ENCODE measurements at places on chromosomes 6 and 20.

DNA sequence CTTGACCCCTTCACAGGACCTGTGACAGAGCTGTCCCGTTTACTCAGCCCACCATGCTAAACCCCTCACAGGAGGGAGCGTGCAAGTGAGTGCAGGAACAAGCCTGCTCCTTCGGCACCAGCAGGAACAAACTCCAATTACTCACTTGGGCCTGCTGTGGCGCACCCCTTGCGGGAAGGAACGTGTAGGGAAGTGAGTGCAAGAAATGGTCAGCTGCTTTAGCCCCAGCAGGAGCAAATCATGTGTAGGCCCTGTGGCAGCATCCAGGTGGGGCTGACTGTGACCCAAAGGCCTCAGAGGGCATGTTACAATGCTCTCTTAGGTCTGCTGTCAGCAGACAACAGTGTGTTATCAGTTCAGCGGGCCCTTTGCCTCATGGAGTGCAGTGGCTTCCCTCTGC, 574.4 kb downstream of the PRKN start:
- DNase-seq, result no peak

DNA sequence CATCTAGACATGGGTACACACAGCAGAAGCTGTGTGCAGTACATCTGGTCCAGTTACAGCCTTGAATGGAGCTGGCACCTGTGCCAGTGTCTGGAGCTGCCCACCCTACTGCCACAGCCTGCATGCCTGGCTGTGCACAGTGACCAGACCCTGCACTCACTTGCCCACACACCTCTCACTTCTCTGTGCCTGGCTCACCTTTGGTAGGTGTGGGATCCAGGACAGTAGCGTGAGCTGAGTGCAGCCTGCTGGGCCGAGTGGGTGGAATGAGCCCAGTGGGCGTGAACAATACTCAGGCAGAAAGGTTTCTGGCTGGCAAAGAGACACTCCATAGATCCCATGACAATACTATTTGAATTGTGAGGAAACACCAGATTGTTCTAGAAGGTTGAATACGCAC, 839.5 kb upstream of the FLRT3 start:
- no peak for DNase-seq

DNA sequence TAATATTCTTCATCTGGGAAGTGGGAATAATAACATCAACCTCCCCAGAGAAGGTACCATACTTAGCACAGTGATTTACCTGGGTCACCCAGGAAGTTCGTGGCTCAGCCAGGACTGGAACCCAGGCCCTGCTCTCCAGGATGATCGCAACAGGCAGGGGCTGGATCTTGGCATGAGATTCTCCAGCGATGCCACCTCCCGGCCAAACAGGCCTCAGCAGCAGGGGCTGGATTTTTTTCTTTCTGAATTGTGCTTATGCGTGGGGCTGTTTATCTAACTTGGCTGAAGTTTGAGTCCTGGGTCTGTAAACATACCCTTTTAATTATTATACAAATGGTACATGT, 129.5 kb upstream of the PTPN1 start:
- DNase-seq, result no peak

DNA sequence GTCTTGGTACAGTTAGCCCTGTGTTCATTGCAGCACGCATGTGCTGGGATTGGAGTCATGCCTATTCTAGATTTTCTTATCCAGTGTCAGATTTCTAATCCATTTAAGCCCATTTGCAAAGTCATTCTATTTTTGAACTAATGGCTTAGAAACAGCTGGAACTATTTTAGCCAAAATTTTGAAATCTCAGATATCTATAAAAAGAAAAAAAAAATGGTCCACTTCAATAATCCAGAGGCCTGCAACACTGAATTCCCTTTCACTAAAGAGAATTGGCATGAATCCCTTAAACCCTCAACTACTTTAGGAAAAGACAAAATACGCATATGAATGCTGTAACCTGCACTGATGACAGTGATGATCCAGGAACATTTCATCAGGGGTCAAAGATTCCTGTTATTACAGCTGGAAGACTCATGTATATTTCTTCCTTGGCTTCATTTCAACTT, 1.5 kb downstream of the COL21A1 start:
- no peak for DNase-seq

DNA sequence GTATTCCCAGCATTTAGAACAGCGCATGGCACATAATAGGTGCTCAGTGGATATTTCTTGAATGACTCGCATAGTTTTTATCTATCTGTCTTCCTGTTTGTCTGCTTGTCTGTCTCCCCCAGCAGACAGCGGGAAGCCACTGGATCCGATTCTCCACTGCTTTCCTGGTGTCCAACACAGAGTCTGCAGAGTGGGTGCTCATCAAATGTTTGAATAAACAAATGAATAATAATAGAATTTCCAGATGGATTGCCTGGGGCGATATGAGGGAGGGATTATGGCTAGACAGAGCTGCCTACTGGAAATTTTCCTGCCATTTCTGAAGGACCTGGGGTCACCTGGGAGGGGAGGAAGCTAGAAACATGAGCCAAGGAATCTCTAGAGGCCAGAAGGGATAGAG, 18.9 kb downstream of the CDH22 start:
- DNase-seq, result no peak

GRCh38 chr20:53962388-53962787, 108.0 kb downstream of the BCAS1 start:
- DNase-seq, result no peak

Measured in heart left ventricle (tissue), 16 donors.